Activated T-cell treated with anti-CD3 and anti-CD28 coated beads, Interleukin-2, amount 50 U/mL, for 4 hours (primary cell): ENCODE measurements at places on chromosomes 12 and 14.
A peak's percentile ranks its signal among the peaks of the same experiment; 100 is the strongest.

GRCh38 chr14:65071544-65071943 is 30.8 kb downstream of the MAX start:
- DNase-seq = no peak

DNA sequence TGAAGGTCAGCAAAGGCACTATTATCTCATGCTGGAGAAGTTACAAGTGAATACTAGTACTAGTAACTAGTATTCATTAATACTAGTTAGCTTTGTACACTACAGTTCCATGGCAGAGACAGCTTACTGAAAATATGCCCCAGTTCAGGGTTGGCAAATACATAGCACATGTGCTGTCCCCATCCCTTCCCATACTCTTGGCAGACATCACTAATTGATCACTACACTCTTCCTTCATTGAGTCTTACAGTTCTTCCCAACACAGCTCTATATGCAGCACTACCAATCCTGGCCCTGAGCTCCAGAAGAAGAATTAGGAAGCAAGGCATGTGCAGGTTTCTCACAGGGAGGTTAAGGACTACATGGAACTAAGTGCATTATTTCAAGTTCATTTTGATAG is 168.3 kb upstream of the EEA1 start:
- DNase-seq = no peak

- DNase-seq = peak; percentile 20
These were observed at the start of gene BCAT1 for GRCh38 chr12:24948757-24949722. TSS of gene BCAT1 (minus strand) at chr12:24949101. CDS start at chr12:24948932, 169 bp downstream.

- DNase-seq = no peak
These were observed 15.8 kb downstream of the FAM222A start for GRCh38 chr12:109729371-109729781.

- DNase-seq = no peak
These were observed 41.3 kb downstream of the SLC25A47 start for GRCh38 chr14:100364403-100364802.

DNA sequence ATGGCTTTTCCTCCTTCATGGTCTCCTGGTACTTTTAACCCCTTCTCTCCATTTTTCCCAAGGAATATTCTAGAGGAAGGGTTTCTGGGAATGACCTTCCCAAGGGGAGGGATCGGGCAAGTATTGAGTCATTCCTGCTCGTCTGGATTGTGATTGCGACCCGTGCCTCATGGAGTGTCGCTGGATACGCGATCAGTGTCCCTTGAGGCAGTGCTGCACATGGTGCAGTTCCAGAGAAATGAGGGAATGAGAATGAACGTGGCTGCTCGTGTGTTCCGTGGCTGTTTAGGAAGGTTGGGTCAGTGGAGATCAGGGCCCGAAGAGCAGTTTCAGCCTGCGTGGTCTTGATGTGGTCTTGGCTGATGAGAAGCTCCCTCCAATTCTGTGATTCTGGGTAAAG is 234.4 kb downstream of the CACNA1C start:
- DNase-seq = no peak

GRCh38 chr12:19273482-19274330 is 144.2 kb downstream of the PLEKHA5 start:
- DNase-seq = peak; percentile 52

DNA sequence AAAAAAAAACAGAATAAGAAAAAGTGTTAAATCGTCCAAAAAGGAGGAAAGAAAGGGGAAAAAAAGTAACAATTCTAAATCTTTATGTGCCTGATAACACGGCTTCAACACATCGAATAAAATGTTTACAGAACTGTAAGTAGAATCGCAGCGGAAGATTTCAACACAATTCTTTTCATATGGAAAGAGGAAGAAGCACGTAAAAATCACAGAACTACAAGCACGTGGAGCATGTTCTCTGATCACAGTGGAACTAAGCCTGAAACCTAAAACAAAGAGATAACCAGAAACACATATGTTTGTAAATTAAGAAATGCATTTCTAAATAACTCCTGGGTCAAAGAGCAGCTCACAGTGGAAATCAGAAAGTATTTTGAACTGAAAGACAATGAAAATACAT is 8.7 kb downstream of the CLEC7A start:
- DNase-seq = no peak

GRCh38 chr12:60803147-60803546 is 1207.3 kb downstream of the SLC16A7 start:
- no peak for DNase-seq

- DNase-seq = no peak
These were observed 2.8 kb downstream of the SLC38A2 start for GRCh38 chr12:46369474-46370379.

DNA sequence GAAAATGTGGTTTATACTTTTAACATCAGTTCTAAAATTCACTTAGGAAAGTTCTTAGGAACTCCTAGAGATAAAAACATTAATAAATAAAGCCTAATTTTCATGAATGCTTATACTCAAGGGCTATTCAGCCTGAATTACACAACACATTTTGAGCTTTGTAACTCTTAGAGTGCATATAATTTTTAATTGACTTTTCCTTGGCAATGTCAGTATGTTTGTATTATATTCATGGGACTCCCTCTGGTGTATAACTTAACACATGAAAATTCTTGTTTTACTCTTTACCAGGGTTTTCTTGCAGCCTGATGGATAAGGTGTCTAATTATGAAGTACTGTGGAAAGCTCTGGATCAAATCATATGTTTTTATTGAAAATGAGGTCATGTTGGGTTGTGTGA is 150.6 kb upstream of the HMGA2 start:
- DNase-seq = no peak

GRCh38 chr12:103851127-103851526 is 10.1 kb upstream of the NT5DC3 start:
- no peak for DNase-seq

GRCh38 chr12:23561364-23562345 is 387.8 kb downstream of the SOX5 start:
- no peak for DNase-seq

- no peak for DNase-seq
These were observed 33.3 kb downstream of the DICER1 start for GRCh38 chr14:95123891-95124579.

GRCh38 chr14:77593501-77593961 is 22.9 kb downstream of the SPTLC2 start:
- no peak for DNase-seq

DNA sequence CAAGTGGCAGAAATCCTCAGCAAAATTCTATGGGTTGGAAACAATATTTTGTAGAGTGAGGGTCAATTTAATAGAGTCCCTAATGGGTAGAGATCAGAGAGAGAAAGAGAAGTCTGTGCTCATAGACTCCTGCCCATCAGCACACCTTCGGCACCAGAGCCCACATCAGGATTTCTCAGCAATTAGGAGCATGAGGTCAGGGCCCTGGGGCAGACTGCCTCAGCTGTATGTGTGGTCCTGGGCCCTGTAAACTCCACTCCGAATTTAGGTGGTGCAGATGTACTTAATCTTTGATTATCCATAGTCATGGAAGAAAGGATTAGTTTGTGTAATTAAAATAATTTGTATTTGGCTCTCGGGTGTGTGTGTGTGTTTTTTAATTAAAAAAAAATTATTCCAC is 372.6 kb downstream of the AEBP2 start:
- no peak for DNase-seq

- DNase-seq = no peak
These were observed 23.3 kb downstream of the FIGNL2 start for GRCh38 chr12:51825216-51825615.

DNA sequence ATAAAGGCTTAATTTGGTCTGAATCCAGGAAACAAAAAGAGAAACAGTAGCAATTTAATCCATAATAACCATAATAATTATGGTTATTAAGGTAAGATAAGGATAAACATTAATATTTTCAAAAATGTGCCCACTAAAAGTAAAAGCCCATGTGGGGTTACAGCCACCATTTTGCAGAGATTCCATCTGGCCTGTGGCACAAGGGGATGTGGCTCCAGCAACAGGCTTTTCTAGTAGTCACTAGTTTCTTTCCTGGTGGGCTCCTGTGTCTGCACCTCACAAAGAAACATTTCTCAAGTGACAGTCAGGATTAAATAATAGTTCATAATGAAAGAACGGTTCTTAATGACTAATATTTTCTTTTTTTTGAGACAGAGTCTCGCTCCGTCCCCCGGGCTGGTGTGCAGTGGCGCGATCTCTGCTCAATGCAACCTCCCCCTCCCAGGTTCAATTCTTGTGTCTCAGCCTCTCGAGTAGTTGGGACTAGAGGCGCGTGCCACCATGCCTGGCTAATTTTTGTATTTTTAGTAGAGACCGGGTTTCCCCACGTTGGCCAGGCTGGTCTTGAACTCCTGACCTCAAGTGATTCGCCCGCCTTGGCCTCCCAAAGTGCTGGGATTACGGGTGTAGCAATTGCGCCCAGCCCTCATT is 32.2 kb downstream of the GPR19 start:
- no peak for DNase-seq

- no peak for DNase-seq
These were observed 82.2 kb downstream of the DAD1 start for GRCh38 chr14:22506778-22507351.

DNA sequence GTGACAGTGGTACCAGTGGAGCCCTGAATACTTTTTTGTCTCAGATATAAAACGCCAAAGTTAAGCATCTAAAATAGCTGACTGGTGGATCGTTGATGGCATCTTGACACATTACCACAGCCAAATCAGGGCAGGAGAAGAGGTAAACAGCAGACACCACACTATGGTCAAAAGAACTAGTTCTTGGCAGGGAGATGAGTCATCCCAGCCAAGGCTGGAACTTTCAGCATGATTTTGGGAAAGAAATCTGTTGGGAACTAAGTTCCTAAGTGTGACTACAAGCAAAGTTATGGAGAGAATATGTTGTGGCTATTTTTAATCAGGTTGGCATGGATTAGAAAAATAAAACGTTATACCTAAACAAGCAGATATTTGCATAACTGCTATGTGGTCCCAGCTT is 36.9 kb downstream of the LGR5 start:
- DNase-seq = no peak

DNA sequence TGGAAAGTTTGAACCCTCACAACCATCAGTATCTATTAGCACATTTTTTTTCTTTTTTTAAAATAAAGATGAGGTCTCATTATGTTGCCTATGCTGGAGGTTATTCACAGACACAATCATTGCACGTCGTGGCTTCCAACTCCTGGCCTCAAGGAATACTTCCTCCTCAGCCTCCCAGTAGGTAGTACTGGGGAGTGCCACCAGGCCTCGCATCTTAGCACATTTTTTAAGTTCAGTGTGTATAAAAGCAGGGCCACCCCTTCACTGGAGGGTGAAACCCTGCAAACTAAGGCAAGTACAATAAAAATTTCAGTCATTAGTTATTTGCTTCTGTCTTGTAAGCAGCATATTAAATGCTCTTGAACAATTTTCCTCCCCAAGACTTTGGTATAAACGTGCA is 114.2 kb upstream of the SINHCAF start:
- DNase-seq = no peak

- no peak for DNase-seq
These were observed 186.8 kb downstream of the TTC7B start for GRCh38 chr14:90629471-90629870.

- DNase-seq = peak; percentile 32
These were observed 110.7 kb downstream of the BTG1 start for GRCh38 chr12:92034858-92035401.

GRCh38 chr12:58774731-58775130 is 145.6 kb downstream of the LRIG3 start:
- DNase-seq = no peak

- no peak for DNase-seq
These were observed 160.7 kb upstream of the TMTC1 start for GRCh38 chr12:29944269-29945000.

GRCh38 chr14:38860530-38860929 is 242.5 kb downstream of the SEC23A start:
- DNase-seq = no peak

GRCh38 chr12:1616233-1617066 is 12.6 kb upstream of the WNT5B start:
- no peak for DNase-seq

GRCh38 chr12:87266305-87266704 is 762.9 kb downstream of the C12orf50 start:
- no peak for DNase-seq

DNA sequence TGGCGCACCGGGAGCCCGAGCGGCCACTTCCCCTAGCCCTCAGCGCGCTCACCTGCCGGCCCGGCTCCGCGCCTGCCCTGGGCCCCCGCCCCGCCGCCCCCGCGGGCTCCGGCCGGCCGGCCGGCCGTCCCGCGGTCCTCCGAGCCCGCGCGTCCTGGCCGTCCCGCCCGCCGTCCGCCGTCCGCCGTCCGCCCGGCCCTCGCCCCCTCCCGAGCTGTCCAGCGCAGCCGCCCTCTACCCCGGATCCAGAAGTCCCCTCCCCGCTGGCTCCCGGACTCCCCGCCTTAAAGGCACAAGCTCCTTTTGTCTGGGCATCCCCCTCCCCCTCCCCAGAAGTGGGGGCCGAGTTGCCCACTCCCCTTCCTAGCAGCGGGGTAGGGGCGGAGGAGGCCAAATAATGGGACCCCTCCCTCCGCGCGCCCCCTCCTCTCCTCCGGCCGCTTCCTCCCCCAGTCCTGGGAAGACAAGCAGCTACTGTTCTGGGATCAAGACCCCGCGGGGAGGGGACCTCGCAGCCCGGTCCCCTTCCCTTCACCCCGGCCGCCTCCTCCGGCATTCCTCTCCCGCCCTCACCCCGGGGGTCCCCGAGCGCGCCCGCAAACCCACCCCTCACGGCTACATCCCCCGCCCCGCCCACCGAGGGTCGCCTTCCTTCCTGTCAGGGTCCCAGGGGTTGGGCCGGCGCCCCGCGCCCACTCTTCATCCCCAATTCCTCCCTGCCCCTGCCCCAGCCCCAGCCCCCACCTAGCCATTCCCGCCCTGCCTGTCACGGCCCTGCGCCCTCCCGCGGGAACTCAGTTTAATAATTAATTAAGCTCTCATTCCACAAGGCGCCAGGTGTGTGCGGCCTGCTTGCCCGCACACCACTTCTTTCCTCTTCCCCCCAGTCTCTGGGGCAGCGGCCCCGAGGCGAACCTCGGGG is at the start of gene ADCY6:
Gene ADCY6, minus strand, starts transcription at position 236 of the 922 bp plus-strand sequence. CDS start 5,655 bp downstream, outside the sequence.
- DNase-seq = no peak

- DNase-seq = no peak
These were observed 4.2 kb upstream of the SLC8A3 start for GRCh38 chr14:70192915-70193314.

DNA sequence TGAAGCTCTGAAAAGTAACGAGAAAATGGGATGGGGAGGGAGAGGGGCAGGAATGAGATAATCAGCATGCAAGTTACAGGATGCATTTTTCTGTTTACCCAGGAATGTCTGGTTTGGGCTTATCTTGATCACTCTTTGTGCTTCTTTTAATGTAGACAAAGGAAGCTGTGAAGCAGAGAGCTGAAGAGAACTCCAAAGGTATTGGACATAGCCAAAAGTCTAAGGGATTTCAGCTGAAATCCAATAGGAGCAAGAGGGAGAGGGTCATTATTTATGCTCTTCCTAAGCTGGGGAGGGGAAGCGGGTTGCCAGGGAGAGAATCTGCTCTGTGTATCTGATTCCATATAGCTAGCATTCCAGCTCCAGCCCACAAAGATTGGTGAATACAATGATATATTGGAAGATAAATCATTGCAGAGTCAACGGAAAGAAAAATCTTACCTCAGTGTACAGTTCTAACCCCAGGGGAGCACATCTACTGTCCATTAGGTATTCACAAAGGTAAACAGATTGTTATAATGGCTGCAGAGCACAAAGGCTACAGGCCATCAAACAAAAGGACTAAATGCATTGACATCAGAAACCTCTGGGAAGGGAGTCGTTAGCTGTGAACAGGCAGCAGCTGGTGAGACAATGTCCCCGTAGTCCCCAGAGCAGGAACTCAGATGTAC is 61.0 kb upstream of the PELI2 start:
- no peak for DNase-seq
